ENCODE measurements at places on chromosomes 1 and 21. TPM values are rescaled to one million over a fixed set of nuclear protein-coding genes. Genes with fewer than 3 reads are reported as not detected.

GRCh38 chr1:223709598-223709997, 2.7 kb upstream of the CAPN2 start:
- no peak for DNase-seq

- no peak for DNase-seq
These were observed 121.6 kb downstream of the NTMT2 start for GRCh38 chr1:170267317-170267716.

The ATP6V1G3 gene
- total RNA-seq: not detected

GRCh38 chr1:18955441-18956192, 859 bp downstream of the IFFO2 start:
- DNase-seq: peak; percentile 53

The SMYD3 gene
- 31.9 TPM for total RNA-seq

GRCh38 chr1:177170756-177171535, at the start of gene BRINP2:
Gene BRINP2, plus strand, starts transcription at chr1:177170958. Its CDS starts 58,919 bp downstream, at chr1:177229877.
- DNase-seq: peak; percentile 53

GRCh38 chr1:238396140-238396539, 505.4 kb upstream of the ZP4 start:
- no peak for DNase-seq

DNA sequence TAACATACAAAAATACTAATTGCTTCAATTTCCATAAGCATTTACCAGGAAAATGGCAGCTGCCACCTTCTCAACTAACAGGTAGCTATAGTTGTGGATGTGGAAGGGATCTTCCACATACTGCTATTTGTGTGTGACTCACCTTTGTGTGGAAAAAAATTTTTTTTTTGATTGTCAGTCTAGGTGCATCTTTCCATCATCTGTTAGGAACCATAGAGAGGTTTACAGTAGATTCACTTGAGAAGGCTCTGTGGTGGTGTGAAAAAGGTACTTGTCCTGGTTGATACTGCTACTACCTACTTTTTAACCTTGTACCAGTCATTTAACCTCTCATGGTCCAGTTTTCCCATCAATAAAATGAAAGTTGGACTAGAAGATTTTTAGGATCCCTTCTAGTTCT, 12.9 kb downstream of the DDX20 start:
- DNase-seq: no peak

The PROK1 gene
- not detected for total RNA-seq

DNA sequence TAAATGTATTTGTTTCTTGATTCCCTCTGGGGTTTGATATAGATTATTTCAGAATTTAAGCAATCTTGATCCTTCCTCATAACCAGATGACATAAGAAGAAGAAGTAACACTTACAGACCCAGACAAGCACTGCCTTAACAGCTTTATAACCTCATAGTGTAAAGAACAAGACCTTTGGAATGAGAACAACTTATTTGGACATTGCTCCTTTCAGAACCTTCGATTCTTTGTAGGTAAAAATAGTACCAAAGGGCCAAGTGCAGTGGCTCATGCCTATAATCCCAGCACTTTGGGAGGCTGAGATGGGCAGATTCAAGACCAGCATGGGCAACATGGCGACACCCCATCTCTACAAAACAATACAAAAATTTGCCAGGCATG, 15.0 kb downstream of the TM2D1 start:
- DNase-seq: no peak

- DNase-seq: no peak
These were observed 58.3 kb downstream of the MACF1 start for GRCh38 chr1:39262802-39263201.

- DNase-seq: no peak
These were observed 3.4 kb upstream of the KCNN3 start for GRCh38 chr1:154873321-154873950.

The WLS gene
- 123 TPM for total RNA-seq
